ENCODE measurements at places on chromosomes 7 and 10.
A peak's percentile ranks its signal among the peaks of the same experiment; 100 is the strongest.

GRCh38 chr7:47148536-47149207 lies 433.2 kb downstream of the TNS3 start:
- DNase-seq = no peak

GRCh38 chr7:49771427-49772176 lies 1.8 kb upstream of the VWC2 start:
- DNase-seq = no peak

DNA sequence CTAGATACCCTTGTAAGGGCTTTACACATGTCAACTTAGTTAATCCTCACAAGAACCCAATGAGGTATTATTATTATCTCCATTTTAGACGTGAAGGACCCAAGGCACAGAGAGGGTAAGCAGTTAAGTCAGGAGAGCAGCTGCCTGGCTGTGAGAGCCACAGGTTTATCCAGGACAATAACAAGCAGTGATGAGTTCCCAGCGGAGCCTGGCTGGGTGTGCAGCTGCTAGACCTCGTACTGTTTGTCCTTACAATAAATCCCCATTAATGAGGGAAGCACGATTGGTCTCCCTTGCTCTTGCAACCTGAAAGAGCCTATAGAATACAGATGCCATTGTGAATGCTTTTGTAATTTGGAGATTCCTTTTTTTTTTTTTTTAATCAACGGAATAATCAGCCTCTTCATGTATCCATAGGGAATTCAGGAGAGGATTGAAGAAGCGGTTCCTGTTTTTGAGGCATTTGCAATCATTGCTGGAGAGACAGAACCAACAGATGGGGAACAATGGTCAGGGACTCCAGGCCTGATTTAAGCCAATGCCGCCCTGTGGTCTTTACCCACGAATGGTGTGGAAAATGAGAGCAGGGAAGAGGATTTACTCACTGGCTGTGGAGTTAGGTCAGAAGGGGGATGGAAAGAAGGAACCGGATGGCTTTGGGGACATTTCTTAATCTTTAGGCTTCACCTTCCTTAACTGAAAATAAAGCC lies 12.3 kb upstream of the ASB4 start:
- no peak for DNase-seq

DNA sequence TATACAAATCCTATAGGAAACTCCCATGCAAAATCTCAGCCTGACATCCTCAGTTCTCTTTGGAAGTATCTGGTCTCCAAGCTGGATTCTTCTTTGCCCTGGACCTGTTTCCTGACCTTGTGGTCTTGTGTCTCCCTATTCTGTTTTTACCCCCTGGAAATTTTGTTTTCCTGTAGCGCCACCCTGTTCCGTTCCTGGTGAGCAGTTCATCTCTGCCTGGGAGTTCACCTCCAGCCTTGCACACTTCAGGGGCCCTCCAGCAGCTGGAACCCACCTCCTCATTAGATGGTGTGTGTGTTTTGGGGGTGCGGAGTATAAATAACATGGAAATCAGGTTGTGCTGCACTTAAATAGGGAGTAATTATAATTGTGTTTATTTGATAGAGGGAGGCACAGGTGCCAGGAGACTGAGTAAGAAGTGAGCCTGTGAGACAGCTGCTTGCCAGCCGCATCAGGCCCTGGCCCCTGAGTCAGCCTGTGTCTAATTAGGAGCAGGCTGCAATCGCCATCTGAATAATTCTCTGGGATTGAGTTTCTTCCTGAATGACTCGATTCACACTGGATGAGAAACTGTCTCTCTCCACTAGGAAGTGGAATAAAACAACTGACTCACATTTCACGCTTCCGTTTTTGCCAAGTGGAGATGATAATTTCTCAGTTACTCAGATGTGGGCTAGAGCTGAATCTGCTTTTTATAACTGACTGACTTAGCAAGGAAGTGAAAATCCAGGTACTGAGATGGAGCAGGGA lies 69.4 kb upstream of the HECTD2 start:
- DNase-seq = no peak

GRCh38 chr10:23417254-23417653 lies 21.6 kb upstream of the OTUD1 start:
- no peak for DNase-seq

- no peak for DNase-seq
Observed at GRCh38 chr7:95479992-95480624, 5.6 kb upstream of the ASB4 start.

DNA sequence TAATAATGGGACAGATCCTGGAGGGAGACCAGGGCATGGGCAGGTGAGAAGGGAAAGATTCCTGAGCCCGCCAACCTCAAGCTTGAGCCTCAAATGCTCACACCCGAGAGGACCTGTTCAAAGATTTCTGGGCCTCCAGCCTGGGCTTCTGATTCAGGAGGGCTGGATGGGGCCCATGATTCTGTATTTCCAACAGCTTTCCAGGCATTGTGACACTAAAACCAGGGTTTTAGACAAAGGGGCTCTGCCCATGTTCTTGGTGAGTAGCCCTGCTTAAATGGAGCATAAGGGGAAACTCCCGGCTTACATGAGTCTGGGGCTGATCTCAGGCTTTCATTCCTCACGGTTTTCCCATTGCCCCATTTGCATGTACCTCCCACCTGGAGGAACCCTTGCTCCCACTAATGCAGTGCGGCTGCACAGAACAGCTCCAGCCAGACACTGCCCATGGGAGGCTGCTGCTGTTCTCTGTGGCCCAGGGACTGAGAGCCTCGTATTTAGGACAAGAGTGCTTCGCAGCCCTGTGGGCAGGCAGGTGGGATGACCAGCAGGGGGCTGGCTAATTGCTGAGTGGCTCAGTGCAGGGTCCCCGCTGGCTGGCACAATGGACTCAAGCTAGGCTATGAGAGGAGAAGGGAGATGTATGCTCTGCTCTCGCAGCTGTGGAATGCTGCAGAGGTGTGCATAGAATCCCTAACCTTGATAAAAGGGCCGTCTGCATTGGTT lies 135.3 kb upstream of the COBL start:
- DNase-seq = no peak

GRCh38 chr10:124043310-124044142 lies 49.9 kb downstream of the CHST15 start:
- DNase-seq = peak; percentile 16

GRCh38 chr10:14235566-14236195 lies 95.0 kb downstream of the FRMD4A start:
- no peak for DNase-seq

- DNase-seq = no peak
Observed at GRCh38 chr7:10655031-10655430, 318.6 kb upstream of the PHF14 start.

GRCh38 chr10:110762109-110762848 lies 109.4 kb upstream of the PDCD4 start:
- no peak for DNase-seq

- no peak for DNase-seq
Observed at GRCh38 chr7:42175834-42176723, 60.9 kb downstream of the GLI3 start.

GRCh38 chr7:130154501-130155317 lies 50.5 kb downstream of the TMEM209 start:
- DNase-seq = no peak

GRCh38 chr10:130050721-130051120 lies 59.9 kb downstream of the C10orf143 start:
- DNase-seq = no peak

- no peak for DNase-seq
Observed at GRCh38 chr7:130703851-130704250, 17.5 kb upstream of the TSGA13 start.

- no peak for DNase-seq
Observed at GRCh38 chr10:80540136-80540535, 2.4 kb downstream of the SH2D4B start.

- DNase-seq = no peak
Observed at GRCh38 chr10:44415121-44415520, 30.2 kb upstream of the CXCL12 start.

DNA sequence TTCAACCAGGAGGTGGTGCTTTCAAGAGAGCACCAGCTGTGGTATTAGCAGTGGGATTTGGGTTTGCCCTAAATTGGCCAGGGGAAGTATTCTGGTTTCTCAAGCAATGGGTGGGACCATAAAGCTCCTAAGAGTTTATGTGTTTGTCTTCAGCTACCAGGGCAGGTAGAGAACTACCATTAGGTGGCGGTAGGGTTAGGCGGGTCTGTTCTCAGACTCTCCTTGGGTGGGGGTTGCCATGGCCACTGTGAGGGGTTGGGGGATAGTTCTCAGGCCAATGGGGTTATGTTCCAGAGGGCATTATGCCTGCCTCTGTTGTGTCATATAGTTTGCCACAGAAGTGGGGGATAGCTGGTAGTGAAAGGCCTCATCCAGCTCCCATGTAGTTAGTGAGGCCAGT lies 47.7 kb upstream of the BICC1 start:
- no peak for DNase-seq

DNA sequence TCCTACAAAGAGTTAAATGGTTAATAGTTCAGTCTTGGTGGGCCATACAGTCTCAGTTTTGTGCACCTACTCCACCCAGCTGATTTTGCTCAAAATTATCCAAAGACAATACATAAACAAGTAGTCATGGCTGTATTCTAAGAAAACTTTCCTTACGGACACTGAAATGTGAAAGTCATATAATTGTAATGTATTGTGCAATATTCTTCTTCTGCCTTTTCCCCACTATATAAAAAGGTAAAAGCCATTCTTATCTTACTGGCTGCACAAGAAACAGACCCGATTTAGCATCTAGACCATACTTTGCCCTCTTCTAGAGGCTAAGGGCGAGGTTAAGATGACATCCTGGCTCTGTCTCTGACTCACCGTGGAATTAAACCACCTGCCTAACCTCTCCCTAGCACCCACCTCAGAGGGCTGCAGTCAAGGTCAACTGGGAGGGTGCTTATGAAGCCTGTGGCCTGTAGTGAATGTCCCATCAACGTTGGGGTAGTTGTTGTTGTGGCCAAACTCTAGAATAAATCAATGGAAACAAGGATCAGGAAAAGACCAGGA lies 63.8 kb upstream of the DOCK1 start:
- no peak for DNase-seq

GRCh38 chr7:132655131-132655727 lies 79.0 kb upstream of the PLXNA4 start:
- DNase-seq = peak; percentile 99

GRCh38 chr7:156238366-156239133 lies 402.0 kb upstream of the RNF32 start:
- no peak for DNase-seq

DNA sequence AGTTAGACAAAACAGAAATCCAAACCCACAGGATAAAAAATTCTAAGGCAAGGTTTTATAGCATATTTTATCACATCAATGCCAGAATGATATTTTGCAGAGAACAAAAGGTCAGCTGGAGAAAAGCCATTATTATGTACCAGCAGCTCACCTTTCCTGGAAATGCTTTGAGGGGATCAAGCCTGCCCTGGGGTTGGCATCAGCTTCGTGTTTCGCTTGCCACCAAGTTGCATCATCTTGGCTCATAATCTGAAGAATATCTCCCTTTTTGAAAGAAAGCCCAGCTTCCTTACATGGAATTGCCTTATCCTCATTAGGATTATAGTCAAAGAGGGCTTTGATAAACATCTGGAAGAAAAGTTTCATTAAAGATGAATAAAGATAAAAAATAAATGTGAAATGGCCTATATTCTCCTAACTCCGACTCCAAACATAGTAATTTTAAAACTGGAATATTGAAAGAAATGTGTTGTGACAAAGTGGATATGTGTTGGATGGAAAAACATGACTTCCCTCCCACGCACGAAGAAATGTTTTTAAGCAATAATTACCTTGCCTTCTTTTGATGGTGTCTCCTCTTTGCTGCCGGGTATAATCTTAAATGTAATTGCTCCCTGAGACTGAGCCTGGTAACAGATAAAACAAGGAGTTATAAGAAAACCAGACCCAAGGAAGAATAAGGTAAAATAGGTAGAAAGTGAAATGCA lies 121.3 kb upstream of the ODAD2 start:
- no peak for DNase-seq

GRCh38 chr7:51732116-51732515 lies 415.5 kb upstream of the COBL start:
- no peak for DNase-seq

- no peak for DNase-seq
Observed at GRCh38 chr7:47186316-47186715, 395.6 kb downstream of the TNS3 start.

GRCh38 chr10:48414778-48415177 lies 108.3 kb downstream of the MAPK8 start:
- no peak for DNase-seq

- peak; percentile 24 for DNase-seq
Observed at GRCh38 chr10:18649364-18649959, 1.9 kb downstream of the NSUN6 start.

- no peak for DNase-seq
Observed at GRCh38 chr7:226281-226895, 34.0 kb downstream of the FAM20C start.

GRCh38 chr10:21807180-21807579 lies 196.3 kb downstream of the DNAJC1 start:
- DNase-seq = peak; percentile 84

DNA sequence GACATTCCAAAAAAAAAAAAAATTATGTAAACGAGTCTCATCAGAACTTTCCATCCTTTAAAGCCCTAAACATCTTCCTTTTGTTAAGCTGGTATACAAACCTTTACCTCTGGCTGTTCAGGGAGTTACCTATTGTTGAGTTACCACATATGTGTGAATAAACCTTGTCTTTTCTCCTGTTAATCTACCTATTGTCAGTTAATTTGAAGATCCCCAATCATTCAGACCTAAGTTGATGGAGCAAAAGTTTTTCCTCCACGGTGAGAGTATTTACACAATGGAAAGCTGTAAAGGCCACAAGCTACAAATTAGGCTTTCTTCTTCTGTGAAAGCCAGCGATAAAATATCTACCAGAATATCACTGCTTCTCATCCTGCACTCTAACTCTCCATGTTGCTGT lies 80.3 kb downstream of the SKAP2 start:
- DNase-seq = no peak

DNA sequence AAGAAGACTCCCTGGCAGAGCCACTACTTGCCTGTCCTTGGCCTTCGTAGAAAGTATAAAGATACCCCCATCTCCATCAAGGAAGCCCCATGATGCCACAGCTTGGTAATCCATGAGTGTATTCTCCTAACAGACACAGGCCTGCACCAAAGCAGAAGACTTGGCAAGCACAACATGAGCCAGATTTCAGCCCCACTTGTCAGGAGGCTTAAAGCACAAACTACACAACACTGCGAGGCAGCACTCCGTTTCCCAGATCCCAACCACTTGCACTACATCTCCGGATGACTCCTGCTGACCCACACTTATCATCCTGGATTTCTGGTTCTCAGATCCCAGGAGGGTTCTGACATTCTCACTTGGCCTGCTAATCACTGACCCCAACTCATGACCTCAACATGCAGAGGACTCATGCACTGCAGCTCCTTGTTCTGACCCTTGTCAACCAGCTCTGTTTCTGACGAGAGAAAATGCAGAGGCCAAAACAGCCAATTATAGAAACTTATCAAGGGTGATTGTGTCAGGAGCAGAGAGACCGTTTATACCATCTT lies 100.8 kb downstream of the RELN start:
- DNase-seq = no peak

DNA sequence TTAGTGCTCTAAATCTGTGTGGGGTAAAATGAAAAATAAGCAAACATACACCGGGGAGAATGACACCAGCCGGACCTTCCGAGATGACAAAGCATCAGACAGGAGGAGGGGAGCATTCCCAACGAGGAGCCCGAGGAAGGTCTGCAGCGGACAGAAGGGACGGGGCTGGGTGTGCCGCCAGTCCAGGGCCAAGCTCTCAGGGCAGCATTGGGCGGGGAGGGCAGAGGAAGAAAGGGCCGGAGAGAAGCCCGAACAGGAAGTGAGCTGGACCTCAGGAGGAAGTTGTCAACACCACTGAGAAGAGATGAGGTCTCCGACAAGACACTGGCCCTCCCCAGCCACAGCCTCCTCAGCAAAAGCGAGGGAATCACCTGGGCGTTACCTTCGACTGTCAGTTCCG lies 182.6 kb upstream of the RNF32 start:
- no peak for DNase-seq

Measured in Kasumi-1 (cell line).